ENCODE measurements at places on chromosomes 1 and 21.

DNA sequence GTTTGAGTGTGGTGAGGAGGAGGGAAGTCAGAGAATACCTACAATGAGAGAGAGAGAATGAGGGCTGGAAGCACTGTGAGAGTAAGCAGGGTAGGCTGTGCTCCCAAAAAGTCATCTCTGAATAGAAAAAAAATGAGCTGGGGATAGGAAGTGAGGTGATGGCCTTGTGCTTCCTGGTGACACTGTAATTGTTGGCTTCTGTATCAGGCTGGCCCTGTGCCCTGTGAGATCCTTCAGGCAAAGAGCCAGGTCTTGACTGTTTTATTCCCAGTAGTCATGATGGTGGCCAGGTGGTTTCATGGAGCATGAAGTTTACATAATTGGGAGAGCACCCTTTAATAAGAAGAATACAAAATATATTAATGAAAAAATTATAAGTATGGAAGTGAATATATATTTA, 20.4 kb upstream of the SPATA6 start:
- DNase-seq = no peak

DNA sequence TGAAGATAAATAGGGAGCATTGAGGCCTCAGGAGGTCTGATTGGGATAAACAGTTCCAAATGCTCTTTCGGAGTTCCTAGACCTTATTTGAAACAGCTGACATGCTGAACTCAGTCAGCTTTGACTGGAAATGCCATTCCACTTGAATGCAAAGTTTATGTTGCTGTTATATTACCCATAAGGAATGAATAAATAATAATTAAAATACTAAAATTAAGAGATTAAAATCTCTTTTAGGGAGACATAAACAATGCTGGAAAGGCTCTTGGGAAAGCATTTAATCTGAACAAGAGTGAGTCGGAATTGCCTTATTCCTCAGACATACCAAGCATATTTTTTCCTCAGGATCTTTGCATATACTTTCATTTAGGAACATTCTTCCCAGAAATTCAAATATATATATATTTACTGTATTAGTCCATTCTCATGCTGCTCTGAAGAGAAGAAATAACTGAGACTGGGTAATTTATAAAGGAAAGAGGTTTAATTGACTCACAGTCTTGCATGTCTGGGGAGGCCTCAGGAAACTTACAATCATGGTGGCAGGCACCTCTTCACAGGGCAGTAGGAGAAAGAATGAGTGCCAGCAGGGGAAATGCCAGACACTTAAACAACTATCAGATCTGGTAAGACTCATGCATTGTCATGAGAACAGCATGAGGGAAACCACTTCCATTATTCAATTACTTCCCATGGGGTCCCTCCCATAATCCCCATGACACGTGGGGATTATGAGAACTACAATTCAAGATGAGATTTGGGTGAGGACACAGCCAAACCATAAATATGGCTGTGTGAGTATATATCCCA, 318.2 kb upstream of the PLXNA2 start:
- no peak for DNase-seq

GRCh38 chr1:209768354-209768774, 12.5 kb downstream of the TRAF3IP3 start:
- peak; percentile 64 for DNase-seq

DNA sequence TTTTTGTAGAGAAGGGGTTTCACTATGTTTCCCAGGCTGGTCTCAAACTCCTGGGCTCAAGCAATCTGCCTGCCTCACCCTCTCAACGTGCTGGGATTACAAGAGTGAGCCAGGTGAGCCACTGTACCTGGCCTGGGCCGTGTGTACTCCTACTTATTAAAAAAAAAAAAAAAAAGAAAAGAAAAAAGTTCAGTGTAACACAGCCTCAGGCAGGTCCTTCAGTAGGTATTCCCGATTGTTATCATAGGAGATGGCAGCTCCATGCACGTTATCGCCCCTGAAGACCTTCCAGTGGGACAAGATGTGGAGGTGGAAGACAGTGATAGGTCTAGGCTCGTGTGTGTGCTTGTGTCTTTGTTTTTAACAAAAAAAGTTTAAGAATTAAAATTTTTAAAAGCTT, 3.3 kb downstream of the ECHDC2 start:
- no peak for DNase-seq

GRCh38 chr1:162111572-162111971, 42.1 kb downstream of the NOS1AP start:
- no peak for DNase-seq

DNA sequence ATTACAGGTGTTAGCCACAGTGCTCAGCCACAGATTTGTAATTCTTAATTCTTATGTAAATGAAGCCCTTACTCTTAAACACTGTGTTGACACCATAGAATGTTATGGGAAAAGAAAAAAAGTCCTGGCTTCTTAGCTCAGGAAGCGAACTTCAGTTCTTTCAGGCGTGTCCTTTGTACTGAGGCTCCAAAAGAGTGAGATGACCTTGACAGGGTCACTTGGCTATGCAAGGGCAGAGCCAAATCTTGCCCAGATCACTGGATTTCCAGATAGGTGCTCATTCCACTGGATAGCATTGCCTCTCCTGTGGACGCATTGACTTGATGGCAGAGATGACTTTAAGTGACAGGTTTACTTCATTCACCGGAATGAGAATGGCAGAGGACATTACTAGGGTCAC, 4.8 kb downstream of the NFYC start:
- DNase-seq = no peak

GRCh38 chr1:176837708-176838107, 326.8 kb downstream of the ASTN1 start:
- DNase-seq = no peak

DNA sequence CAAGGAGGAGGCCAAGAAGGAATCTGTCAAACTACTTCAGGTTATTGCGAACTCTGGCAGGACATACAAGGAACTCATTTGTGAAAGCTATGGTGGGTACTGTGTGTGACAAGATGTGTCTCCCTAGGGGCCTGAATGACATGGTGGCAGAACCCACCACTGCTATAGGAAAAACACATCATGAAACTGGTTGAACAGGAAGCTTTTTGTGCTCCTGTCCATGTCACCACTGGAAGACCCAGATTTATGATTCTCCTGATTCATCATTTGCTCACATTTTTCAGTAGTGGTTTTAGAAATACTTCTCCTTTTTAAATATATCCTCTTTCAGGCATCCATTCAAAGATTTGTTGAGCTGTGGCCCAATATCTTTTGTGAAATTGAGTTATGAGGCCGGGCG, 23.6 kb downstream of the ARMH1 start:
- DNase-seq = no peak

GRCh38 chr1:31618916-31619846, 1.7 kb downstream of the HCRTR1 start:
- DNase-seq = no peak

- DNase-seq = no peak
Observed at GRCh38 chr1:183306317-183307042, 111.7 kb downstream of the NMNAT2 start.

GRCh38 chr1:191698246-191698645, 460.0 kb upstream of the RGS18 start:
- no peak for DNase-seq

GRCh38 chr1:243735457-243735856, 114.6 kb downstream of the AKT3 start:
- no peak for DNase-seq

DNA sequence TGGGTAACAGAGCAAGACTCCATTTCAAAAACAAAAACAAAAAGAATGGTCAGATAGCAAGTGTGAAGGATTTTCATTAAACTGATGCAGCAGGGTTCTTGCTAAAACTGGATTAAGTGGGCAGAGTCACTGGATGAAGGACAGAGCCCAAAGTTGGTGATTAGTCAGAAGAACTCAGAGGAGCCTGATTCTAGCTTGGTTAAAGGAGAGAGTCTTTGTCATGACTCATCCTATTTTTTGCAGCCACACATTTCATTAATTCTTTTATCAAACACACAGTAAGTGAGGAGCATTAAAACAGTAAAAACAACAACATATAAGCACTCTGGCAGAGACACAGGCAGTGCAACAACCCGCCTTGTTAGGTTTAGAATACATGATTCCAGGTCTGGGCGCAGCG, 56.0 kb upstream of the EDARADD start:
- DNase-seq = no peak

DNA sequence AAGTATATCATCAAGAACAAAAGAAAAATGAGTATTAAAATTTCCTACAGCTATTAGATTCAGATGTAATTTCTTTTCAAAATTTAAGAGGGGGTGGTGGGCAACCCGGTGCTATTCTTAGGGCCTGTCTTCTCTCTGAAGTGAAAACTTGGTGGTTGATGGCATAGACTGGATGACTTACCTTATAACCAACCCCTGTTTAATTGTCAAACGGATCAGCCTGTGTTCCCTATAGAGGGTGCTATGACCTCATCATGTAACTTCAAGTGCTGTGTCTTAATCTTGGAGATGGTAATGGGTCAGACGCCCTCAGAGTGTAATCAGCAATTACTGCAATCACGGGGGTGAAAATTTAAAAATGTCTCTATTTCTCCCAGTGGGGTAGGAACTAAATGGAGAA, 176.2 kb downstream of the PCP4 start:
- DNase-seq = no peak

DNA sequence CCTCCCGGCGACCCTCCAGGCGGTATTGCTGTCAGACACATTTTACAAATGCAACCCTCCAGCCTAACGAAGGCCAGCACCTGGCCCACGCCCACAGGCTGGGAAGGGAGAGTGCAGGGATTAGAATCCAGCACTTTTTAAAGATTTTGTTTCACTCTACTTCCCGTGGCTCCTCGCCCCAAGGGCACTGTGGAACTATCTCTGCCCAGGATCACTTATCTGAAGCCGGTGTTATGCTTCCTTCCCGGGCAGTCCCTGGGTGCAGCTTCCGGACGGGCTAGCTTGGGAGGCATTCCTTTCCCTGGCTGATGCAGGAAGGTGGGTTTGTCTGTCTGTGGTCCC, 35.8 kb downstream of the CCN1 start:
- DNase-seq = no peak

- DNase-seq = no peak
Observed at GRCh38 chr1:240946926-240947325, 335.0 kb upstream of the GREM2 start.

DNA sequence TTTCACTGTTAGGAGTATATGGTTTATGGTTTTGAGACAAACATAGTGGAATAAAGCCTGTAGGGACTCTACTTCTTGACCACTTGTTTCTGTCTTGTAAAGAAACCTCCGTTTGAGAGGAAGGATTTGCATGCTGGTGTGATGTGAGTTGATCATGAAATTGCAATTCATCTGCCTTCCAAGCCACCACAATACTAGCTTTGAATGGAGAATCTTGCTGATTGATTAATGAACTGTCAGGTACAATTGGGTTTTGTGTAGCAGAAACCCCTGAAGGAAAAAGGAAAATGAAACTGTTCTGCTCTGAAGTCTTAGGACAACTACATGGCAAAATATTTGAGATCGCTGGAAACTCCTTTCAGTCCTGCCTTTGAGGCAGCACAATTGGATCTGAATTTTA, 90.7 kb downstream of the VPS13D start:
- DNase-seq = no peak

GRCh38 chr1:103489935-103490334, 35.6 kb upstream of the RNPC3 start:
- no peak for DNase-seq

DNA sequence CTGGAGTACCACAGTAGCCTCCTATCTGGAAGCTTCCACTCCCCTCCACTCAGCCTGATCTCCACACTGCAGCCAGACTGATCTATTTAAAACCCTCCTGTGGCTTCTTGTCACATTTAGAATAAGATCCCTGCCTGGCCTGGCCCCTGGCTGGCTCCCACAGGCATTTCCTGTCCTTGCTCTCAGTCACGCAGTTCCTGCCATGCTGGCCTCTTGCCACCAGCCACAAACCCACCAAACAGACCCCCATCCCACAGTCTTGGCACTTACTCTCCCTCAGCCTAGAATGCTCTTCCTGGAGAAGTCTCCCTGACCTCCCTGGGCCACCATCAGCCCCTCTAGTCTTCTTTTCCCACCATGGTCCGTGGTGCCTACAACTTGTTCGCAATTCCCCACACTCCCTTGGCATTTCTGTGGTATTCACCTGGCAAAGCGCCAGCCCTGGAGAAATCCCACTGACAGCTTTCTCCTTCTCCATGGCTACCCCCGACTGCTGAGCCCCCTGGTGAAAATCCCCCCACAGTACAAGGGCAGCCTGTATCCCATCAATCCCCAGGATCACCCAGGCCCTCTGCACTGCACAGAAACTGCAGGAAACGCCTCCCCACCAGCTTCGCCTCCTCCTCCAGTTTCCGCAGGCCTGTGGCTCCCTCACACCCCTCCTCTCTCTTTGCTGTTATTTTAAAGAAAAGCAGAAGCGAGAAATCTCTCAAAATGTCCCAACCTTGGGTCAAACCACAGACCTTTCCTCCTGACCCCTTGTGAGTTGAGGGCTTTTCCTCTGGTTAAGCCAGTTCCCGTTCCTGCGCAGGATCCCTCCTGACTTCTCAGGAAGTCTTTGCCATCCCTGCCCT, 94.5 kb downstream of the SYT2 start:
- DNase-seq = no peak

- no peak for DNase-seq
Observed at GRCh38 chr1:190476321-190476720, 1.3 kb downstream of the BRINP3 start.

DNA sequence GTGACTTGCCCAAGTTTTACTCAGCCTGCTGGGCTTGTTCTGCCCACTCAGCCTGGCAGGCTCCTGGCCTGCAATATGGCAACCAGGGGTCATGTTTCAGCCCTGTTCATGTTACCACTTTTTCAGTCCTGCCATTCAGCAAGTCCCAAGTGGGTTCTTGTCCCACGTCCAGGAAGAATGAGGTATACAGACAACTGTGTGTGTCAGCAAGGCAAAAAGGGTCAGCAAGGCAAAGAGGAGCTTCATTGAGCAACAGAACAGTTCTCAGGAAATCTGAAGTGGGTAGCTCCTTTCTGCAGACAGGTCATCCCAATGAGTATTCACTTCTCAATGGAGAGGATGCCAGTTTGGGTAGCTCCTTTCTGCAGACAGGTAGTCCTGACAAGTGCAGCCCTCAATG, 1233.3 kb upstream of the B3GALT2 start:
- no peak for DNase-seq

GRCh38 chr1:11611638-11612327, 42.4 kb downstream of the FBXO2 start:
- DNase-seq = no peak

- DNase-seq = no peak
Observed at GRCh38 chr1:202857136-202857610, 31.8 kb downstream of the RABIF start.

GRCh38 chr1:234849832-234850231, 239.9 kb upstream of the IRF2BP2 start:
- no peak for DNase-seq

- no peak for DNase-seq
Observed at GRCh38 chr1:234862360-234862943, 252.5 kb upstream of the IRF2BP2 start.

DNA sequence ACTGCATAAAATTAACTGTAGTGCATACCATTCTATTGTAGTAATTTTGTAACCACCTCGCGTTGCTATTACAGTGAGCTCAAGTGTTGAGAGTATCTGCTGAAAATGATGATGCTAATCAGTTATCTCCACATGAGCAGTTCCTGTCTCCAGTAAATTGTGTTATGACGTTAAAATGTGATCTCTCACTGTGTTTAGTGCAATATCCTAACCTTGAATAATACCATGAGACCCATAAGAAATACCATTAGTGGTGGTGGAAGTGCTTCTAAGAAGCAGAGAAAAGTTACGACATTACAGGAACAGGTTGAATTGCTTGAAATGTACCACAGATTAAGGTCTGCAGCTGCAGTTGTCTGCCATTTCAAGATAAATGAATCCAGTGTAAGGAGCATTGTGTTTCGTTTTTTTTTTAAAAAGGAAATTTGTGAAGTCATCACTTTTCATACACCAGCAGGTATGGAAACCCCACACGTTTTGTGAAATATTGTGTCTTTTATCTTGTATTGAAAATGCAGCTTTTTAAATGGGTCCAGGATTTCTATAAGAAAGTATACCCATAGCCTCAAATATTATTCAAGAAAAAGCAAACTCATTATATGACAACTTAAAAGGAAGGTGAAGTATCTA, 72.5 kb downstream of the ANGPTL1 start:
- DNase-seq = no peak

Data from activated T-cell treated with anti-CD3 and anti-CD28 coated beads for 1 hour (primary cell).